ENCODE measurements at places on chromosomes 13 and 19.
A peak's percentile ranks its signal among the peaks of the same experiment; 100 is the strongest.

- no peak for DNase-seq
These were observed 241.8 kb downstream of the PCCA start for GRCh38 chr13:100330662-100331061.

GRCh38 chr19:37977992-37978391, 71.0 kb downstream of the SIPA1L3 start:
- DNase-seq, result no peak

DNA sequence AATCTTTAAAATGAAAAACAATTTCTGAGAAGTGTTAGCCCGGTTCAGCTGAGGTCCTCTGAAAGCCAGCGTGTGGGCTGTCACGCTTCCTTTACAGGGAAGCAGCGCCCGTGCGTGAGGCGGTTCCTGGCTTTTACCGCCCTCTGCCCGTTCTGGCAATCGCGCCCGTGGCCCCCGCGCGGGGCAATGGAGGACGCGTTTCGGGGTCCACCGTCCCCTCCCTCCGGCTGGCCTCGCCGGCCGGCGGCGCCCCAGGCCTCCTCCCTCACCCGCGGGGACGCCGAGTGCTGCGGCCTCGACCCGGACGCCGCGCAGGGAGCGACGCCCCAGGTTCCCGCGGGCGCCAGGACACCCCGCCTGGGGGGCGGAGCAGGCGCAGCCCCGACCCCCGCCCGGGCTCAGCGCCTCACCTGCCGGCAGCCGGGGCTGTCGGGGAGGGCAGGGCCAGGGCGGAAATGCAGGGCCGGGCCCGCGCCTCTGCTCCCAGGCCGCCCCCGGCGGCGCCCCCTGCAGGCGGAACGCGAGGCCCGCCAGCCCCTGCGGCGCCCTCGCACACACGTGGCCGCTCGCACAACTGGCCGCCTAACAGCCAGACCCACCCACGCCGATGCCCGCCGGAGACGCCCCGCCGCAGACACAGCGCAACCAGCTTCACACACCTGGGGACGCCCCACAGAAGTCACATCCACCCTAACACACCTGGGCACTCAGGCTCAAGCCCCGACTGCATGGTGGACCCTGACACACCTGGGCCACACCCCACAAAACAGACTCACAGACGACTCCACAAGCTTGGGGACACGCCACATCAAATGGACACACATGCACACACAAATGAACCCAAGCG, at the start of gene GGACT:
Gene GGACT, minus strand, starts transcription at position 459 of the 847 bp plus-strand sequence. CDS start 56,198 bp downstream, outside the sequence.
- DNase-seq, result peak; percentile 66

- peak; percentile 31 for DNase-seq
These were observed 1.4 kb downstream of the RNF126 start for GRCh38 chr19:661427-662196.

All from heart left ventricle (tissue), 16 donors.